ENCODE measurements at places on chromosomes 6 and 20.

DNA sequence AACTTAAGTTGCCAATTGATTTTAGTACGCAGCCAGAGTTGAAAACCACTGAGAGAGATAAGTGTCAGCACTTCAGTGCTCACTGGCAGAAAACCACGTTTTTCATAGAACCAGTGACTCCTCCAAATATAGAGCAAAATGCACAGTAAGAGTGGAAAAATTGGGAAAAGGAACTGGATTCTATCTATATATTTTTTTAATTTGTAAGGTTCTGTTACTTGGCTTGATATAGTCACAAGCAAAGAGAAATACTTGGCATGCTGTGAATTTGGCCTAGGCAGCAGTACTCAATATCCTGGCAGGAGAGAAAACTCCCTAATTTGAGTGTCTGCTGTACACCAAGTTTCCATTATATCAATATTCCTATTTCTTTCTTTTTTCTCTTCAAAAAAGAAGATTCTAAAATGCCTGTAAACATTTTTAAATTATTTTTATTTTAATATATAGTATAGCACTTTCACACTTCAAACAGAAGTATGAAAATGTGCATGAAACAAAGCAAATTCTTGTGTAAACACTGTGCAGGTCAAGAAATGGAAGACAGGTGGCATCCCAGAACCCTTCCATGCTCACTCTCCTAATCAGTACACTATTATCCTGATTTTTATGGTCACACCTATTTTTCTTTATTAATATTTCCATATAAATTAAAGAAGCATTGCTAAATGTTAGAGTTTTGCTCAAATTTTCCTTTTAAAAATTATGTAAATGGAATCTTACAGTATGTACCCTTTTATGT, 561.8 kb upstream of the RNF217 start:
- no peak for DNase-seq

DNA sequence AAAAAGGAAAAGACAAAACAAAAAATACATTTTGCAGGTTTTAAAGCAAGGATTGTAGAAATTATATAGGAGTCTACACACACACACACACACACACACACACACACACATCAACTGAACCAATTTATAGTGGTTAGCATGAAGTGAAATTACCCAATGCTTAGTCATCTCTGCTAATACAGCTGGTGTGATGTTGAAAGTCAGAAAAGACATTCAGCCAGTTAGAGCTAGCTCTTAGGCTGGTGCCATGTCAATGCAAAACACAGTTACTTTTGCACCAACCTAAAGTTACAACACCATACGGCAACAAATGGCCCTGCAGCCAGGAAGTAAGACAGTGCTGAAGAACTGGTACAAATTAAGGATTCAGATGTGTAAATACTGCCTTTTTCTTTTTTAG, 15.2 kb downstream of the FAM210B start:
- no peak for DNase-seq

GRCh38 chr20:62772990-62773844, 23.1 kb upstream of the MRGBP start:
- DNase-seq: no peak

DNA sequence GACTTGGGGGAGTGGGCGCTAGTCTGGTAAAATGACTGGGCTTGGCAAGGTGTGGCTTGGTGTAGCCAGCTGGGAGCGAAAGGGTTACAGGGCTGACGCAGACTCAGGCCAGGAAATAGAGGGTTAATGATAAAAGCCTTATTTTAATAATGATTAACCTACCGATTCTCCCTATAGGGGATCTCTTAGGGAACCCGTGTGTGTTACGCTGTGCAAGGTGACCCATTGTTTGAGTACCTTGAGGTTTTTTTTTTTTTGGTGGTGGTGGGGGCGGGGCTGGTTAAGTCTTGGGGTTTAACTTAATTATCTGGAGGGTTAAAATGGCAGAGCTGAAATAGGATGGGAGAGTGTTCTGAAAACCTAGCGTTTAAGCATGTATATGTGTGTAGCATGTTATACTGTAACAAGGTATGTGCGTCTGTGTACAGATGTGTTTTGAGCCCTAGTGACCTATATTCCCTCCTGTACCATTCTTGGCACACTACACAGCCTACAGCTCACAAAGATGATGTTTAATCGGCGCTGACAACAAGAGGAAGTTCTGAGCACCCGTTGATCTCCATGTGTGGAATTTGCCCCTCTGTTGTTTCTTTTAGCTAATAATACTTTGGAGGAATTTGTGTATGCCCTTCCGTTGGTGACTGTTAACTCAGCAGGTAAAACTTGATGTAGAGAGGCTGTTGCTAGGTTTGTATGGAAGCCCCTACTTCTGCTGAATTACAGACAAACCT, 1.3 kb downstream of the CARMIL1 start:
- DNase-seq: no peak

- no peak for DNase-seq
These were observed 26.8 kb upstream of the GATA5 start for GRCh38 chr20:62502496-62503095.

GRCh38 chr6:41536795-41537758, 9.1 kb upstream of the FOXP4 start:
- DNase-seq: no peak

DNA sequence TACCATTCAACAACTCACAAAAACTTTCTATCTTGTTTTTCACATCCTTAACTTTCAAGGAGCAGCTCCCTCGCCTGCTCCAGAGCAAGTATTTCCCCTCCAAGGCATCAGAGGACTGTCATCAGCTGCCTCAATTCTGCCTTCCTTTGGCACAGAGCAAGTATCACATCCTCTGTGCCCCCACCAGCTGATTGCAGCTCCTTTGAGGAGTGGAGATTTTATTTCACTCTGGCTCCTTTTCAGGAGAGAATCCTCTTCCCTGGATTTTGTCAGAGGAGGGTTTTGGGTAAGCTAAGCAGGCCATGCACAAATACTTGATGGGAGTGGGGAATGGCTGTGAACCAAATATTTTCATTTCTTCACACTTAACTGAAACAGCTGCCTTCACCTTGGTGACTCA, 610.5 kb upstream of the FLRT3 start:
- no peak for DNase-seq

DNA sequence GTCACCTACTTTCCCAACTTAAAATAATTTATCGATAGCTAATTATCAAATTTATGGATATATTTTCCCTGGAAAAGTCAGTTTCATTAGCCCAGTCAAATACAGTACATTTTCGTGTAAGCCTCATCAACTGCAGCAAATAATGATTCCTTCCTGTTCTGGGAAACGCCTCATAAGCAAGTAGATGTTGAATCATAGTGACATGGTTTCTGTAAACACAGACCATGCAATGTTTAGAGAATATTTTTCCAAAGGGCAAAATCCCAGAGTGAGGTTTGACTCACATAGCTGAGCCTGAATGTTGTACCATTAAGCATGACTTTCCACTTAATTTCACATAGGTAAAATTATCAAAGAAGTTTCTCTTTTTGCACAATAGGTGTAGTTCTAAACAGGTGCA, 16.7 kb upstream of the VNN1 start:
- DNase-seq: no peak

GRCh38 chr6:30530014-30530413, 26.3 kb downstream of the GNL1 start:
- DNase-seq: no peak

DNA sequence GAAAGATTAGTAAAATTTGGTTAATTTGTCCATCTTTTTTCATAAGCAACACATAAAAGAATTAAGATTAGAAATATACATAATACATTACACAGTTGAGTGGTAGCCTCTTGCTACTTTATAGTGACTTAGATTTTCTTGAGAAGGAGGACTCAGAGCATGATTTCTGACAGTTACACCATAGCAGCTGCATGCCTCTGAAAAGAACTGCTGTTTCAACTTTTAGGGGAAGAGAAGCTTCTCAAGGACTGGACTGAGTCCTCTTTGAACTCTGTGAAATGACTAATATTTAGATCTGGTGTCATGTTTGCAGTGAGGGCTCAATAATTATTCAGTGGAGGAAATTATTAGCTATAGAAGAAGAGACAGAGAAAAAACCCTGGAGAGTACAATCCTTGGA, 272.5 kb downstream of the BTBD9 start:
- no peak for DNase-seq

DNA sequence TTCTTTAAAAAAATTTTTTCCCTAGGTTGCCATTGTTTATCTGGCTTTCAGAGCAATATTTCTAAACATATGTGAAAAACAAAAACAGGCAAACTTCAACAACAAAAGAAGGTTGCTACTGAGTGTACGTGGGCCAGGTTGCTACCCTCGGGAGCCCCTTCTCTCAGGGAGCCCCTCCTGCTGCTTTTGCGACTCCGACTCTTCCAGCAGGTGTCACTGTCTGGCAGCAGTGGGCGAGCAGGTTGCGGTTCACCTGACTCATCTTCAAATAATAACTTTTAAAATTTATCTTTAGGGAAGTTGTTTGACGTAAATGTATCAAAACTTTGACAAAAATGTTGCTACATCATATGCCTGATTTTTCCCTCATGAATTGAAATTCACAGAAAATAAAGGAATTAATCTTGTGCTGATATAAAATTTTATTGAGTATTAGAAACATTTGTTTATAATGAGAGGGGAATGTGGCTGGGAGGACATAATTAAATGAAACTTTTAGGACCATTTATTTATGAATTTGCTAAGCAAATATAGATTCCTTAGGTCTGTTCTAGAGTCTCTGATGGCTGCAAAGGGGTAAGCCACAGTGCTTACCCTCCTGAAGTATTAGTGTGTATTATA, 138.8 kb downstream of the HIVEP1 start:
- DNase-seq: peak; percentile 63

DNA sequence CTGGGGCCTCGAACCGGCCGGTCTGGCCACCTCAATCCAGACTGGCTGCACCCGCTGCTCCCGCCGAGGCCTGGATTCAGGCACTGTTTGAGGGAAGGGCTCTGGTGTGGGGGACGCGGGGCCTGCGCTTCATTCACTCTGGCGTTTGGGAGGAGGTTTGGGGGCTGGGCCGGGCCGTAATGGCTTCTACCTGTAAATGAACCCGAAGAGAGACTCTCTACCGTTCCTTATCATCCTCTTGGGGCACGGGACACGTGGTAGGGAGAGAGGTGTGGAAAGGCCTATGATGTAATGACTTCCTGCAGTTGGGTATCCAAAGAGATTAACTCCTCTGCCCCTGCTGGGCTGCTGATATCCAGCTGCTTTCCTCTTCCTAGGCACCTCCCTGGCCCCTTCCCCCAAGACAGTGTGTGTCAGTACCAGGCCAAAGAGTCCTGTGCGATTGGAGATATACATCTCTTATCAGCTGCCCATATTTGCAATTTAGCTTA, 1.8 kb downstream of the FOXO3 start:
- peak; percentile 92 for DNase-seq

DNA sequence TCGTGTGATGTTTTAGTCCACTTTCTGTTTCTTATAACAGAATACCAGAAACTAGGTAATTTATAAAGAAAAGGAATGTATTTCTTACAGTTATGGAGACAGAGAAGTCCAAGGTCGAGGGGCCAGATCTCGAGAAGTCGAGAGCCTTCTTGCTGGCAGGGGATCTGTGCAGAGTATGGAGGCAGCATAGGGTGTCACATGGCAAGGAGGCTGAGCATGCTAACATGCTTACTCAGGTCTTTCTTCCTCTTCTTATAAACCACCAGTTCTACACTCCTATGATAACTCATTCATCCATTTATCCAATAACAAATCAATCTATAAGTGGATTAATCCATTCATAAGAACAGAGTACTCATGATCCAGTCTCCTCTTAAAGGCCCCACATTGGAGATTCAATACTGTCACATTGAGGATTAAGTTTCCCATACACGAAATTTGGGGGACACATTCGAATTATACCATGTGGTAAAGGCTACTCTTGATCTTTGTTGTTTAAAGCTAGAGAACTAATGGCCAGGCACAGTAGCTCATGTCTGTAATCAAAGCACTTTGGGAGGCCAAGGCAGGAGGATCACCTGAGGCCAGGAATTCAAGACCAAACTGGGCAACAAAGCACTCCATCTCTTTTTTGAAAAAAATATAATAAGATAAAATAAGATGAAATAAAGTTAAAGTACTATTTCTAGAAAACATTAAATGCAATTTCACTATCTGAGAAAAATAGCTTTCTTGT, 2.1 kb downstream of the GOPC start:
- no peak for DNase-seq

GRCh38 chr6:165798991-165799390, 135.9 kb upstream of the PDE10A start:
- no peak for DNase-seq

DNA sequence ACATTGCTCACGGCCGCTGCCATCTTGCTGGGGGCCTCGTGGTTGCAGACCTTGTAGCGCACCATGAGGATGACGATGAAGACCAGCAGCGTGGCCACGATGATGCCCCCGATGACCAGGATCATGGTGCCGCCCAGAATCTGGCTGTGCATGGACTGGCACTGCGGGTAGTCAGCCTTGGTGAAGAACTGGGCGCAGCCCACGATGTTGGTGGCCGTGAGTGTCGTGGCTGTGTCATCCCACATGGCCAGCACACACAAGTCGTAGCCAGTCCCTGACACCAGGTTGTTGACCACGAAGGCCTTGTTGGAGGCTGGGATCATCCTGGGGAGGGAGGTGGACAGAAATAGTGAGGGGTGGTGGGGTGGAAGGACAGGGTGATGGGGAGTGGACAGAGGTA, 194.6 kb downstream of the LRFN2 start:
- DNase-seq: no peak

GRCh38 chr6:153208706-153209105, 77.6 kb upstream of the RGS17 start:
- DNase-seq: no peak

- peak; percentile 53 for DNase-seq
These were observed 24.7 kb downstream of the TRAF3IP2 start for GRCh38 chr6:111580826-111581505.

DNA sequence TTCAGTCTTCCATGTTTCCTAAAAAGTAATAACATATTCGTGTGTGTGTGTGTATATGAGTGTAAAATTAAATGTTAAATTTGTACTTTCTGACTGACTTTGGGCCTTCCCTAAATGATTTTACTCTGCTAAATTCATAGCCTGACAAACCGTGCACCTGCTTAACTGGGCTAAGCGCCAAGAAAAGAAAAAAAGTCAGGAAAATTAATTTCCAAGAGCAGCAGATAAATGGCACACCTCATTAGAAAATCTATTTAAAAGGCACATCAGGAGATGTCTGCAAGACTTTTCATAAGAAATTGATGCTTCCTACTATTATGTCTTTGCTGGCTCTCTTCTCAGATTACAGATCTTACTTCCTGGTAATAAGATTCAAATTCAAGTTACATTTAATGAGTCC, 72.4 kb downstream of the TRDN start:
- no peak for DNase-seq

DNA sequence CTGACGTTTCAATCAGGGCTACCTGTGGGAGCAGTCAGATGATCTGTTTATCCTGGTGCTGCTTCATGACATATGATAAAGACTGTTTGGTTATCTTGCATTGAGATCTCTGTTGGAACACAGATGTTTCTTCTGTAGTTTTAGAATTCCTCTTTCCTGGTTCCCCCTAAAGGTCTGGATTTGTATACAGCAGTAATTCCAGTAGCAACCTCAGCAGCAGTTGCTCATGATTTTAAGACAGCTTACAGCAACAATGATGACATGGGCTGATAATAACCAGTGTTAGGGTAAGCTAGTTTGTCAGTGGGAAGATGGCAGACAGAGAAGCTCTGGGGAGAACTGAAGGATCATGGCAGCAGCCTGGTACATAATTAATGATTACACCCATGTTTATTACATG, 439.4 kb downstream of the PHF3 start:
- DNase-seq: no peak
